ENCODE measurements at places on chromosomes 5 and 9.

DNA sequence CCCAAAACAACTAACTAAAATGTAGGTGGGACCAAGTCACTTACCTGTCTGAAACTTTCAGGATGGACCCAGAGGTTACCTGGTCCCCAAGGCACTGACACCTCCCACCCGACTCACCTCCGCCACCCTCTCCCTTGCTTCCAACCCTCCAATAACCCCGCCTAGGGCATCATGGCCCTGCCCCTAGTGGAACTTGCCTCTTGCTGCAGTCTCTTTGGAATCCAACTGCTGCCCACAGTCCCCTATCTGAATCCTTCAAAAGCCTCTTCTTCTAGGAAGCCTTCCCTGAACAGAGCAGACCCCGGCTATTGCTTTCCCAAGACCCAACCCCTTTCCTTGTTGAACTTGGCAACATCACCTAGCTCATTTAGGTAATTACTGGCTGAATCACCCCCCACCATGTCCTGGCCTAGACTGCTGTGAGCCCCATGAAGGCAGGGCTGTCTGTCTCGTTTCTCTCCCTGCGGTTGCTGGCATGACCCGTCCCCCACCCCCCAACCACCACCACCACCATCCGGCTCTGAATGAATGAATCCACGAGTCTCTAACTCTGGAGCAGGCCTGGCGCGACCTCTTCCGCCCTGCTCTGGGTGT is 9.4 kb downstream of the CRB2 start:
- DNase-seq: no peak

GRCh38 chr5:99379187-99379586 is 450.4 kb upstream of the CHD1 start:
- no peak for DNase-seq

DNA sequence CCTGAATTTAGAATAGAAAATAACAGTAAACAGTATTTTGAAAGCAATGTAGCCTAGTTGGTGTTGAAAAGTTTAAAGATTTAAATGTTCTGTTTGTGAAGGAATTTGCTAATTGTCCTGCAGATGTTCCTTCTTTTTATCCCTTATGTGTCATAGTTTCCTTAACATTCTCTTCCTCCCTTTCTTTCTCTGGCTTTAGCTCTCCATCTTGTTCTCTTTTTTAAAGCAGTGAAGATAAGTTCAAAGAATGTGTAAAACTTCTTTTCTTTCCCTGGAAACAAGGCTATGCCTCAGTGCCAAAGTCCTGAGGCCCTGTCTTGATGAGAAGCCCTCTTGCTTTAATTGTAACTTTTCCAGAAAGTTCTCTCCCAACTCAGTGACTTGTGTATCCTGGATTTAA is 24.4 kb upstream of the GAS1 start:
- DNase-seq: no peak

DNA sequence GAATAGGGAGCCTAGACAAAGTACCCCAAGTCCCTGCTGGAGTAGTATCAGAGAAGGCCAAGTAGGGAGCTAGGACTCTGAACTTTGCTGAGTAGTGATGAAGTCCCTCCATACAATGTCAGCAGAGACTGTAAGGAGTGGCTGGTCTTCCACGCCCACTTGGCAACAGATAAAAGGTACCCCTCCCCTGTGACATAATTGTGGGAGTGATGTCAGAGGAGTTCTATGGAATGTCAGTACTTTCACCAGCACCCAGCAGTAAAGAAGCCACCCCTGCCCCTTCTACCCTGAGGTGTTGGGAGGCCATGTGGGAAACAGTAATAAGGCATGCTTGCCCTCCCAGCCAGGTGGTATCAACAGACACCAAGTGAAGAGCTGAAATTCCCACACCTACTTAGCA is 143.9 kb downstream of the SLIT3 start:
- peak; percentile 87 for DNase-seq

DNA sequence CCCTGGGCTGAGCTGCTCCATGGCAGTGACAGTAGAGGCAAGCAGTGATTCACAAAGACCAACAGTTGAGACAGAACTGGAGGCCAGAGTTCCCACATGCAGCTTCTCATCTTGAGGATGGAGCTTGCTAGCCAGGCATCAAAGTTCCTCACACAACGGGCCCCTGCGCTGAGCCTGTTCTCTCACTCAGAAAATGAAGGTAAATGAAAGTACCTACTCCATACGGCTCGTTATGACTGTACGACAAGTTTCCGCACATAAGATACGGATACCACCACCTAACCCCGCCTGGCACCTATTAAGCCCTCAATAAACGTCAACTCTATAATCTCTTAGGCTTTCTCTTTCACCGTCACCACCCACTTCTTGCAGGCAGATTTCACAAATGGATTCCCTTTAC is 12.9 kb downstream of the NOL6 start:
- DNase-seq: no peak

GRCh38 chr9:30711591-30711990 is 1672.9 kb upstream of the ACO1 start:
- no peak for DNase-seq

DNA sequence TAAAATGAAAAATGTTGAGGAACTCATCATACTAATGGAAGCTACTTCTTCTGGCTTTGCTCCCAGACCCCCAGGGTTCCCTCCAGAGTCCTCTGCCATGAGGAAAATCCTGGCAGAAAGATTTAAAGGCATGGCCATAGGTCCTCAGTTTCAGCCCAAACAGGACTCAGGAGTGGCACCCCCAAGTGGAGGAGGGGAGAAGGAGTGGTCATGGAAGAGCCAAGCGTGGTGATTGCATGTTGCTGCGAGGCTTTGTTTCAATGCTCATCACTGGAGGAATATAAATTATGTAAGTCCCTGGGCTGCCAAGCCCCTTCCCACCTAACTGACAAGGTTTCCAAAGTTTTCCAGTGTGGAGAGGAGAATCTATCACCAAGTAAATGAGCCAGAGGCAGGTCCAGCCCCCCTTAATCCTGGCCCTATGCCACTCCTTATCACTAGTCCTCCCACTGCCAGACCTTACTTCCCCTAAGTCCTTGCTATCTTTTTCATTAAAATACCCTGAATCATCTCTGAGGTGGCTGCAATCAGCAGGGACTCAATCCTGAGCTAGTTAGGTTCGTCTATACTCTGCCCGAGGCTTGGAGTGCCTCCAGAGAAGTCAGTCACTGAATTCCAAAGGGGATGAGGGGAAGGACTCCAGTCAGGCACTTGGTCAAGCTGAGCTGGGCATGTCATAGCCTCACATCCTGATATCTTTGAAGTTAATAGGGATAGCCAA is 70.7 kb upstream of the TAF1L start:
- DNase-seq: no peak

GRCh38 chr9:97900738-97901565 is 21.3 kb downstream of the TRMO start:
- no peak for DNase-seq

DNA sequence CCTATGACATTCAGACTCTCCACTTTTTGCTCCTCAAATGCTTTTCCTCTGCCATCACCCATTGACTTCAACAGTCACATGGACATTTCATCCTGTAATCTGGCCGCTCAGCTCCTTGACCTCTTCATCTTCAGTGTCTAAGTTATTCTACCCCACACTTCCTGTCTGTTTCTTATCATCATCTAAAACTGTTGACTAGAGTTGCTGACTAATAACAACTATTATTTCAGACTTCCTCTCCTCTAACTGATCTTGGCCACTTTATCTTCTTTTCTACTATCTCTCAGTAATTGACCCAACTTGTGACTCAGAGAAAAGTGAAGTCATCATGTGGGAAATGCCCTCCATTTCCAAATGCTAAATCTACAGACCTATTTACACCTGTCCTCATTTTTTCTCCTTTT is 254.7 kb upstream of the TRPC7 start:
- DNase-seq: no peak

- no peak for DNase-seq
These were observed 76.9 kb downstream of the SFXN1 start for GRCh38 chr5:175555168-175555785.

DNA sequence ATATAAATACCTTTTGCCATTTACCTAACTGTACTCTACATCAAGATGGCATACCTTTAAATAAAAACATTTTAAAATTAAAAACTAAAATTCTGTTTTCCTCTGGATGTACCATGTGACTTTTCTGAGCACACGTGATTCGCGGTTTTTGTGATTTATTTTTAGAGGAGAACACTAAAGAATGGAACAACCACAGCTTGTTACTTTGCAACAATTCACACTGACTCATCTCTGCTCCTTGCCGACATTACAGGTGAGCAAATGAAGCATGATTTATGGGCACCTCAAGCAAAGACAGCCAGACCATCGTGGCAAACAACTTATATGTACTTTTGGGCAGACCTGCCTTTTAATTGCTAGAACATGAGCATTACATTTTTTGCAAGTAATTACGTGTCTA is 61.3 kb downstream of the GDA start:
- DNase-seq: no peak

DNA sequence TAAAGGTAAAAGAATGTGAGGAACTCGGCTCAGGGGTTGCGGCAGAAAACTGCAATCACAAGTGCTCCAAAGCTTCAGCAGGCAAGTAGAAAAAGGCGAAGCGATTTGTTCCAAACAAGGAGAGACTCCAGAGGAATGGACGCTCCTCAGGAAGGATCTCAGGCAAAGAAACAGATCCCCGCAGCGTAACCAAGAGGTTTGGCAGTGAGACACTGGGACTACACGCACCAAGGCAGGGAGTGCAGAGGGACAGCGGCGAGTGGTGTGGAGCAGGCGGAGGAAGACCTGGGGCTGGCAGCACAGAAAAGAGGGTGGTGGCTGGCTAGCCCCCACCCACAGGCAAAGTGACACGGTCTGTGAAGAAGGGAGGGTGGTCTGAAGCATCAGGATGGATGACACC is 54.7 kb upstream of the GOLPH3 start:
- DNase-seq: no peak

GRCh38 chr5:112885001-112885400 is 23.9 kb downstream of the SRP19 start:
- no peak for DNase-seq

GRCh38 chr9:114339130-114339908 is 9.7 kb downstream of the ORM2 start:
- no peak for DNase-seq

DNA sequence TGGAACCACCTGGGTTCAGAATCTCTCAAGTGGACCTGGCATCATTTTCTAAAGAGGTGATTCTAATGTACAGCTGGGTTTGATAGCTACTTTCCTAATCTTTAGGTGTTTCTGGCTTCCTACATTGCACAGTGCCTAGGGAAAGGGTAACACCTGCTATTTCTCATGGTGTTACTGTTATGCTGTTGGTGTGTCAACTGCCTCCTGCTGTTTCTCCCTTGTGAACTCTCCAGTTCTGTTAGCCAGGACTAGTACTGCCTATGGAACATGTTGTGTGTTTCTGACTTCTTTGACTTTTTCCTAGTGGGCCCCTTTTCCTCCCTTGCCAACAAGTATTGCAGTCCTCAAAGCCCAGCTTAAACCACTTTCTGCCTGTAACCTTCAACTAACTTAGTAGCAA is 5.5 kb downstream of the ARHGEF28 start:
- DNase-seq: no peak

- no peak for DNase-seq
These were observed 153.9 kb downstream of the MARCHF11 start for GRCh38 chr5:16025681-16026080.

GRCh38 chr5:139137697-139138096 is 60.5 kb downstream of the SIL1 start:
- DNase-seq: no peak

GRCh38 chr5:81241961-81242648 is 9.0 kb downstream of the CKMT2 start:
- DNase-seq: no peak

- no peak for DNase-seq
These were observed 19.8 kb downstream of the CKMT2 start for GRCh38 chr5:81252904-81253303.

GRCh38 chr5:39934830-39935229 is 510.1 kb upstream of the DAB2 start:
- DNase-seq: no peak

DNA sequence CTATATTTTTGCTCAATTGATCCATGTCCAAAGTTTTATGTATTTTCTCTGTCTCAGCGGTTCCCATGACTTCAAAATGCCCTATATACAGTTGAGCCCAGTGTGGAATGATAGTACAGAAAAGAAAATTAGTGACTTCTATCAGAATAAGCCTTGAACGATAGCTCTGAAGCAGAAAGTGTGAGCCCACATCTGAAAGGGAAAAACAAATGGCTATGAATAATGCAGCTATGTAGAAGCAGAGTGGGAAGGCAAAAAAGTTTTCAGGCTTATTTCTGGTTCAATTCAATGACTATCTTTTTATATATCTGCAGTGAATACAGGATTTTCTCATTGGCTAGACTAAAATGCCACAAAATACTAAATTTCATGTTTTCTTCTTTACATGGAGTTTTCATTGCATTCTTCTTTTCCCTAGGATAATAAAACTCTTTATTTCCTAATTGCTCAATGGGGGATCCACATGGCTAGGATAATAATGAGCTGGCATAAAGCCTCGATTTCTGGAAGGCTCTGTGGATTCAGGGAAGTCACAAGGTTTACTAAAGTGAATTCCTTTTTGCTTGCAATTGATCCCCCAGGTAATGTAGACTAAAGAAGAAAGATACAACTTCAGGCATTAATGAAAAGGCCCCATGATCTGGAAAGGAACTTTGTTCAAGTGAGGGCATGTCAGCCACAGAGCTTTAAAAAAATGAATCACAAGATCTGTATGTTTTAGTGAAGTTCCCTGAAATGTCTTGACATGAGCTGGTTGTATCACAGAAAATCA is 377.0 kb upstream of the RIOK2 start:
- no peak for DNase-seq

GRCh38 chr9:120668399-120668798 is 45.9 kb downstream of the MEGF9 start:
- no peak for DNase-seq

DNA sequence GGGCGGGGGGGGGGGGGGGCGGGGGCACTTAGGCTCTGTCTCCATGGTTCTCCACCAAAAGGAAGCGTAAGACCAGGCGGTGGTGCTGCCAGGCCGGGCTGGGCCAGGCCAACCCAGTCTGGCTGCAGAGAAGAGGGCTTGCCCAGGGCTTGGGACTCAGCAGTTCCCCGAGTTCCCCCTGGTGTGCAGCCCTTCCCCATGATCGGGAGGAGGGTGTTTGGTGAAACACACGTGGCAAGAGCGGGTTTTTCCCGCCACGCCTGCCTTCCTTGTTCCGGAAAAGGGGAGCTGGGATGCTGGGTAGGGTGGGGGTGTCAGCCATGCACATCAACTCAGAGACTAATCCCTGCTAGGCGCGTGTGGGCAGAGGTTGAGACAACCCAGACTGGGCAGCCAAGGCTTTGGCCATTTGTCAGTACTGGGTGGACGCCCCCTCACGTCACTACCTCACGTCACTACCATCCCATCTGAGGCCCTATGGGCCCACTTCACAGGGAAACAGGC is 32.9 kb downstream of the PRRX2 start:
- no peak for DNase-seq

GRCh38 chr5:64615895-64616294 is 74.4 kb upstream of the SHISAL2B start:
- DNase-seq: no peak

GRCh38 chr9:129746092-129746777 is 6.6 kb downstream of the PTGES start:
- DNase-seq: no peak

All from large intestine (tissue), 12 donors.